ENCODE measurements at places on chromosomes 4 and X. TPM values are rescaled to one million over a fixed set of nuclear protein-coding genes. Genes with fewer than 3 reads are reported as not detected.

DNA sequence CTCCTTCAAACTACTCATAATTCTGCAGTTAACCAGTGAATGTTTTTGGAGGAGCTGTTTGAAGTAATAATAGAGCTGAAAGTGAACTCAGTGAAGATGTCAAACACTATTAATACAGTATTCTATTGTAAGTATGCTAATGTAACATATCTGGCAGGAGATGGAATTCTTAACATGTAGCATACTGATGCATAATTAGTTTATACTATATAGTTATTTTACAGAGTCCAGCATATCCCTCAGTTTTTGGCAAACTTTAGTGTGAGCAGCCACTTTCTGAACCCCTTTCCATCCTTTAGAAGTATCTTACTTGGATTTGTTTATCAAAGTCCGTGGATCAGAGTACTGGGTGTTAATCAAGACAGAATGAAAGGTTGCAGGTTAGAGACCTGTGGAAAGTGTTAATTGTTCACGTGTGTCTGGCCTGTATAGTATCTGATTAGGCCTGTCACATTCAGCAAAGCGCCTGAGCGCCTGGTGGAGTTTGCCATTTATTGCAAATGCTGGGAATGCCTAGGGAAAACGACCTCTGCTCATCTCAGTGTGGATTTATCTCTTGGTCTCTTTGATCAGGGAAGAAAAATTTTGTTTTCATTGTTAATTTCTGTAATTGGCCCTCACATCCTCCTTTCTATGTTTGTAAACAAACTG, 251.7 kb upstream of the MAD2L1 start:
- no peaks in the 10 kb centered on the region for H3K4me1 ChIP-seq
- H3K27ac ChIP-seq: no peak overlapping the region
- DNase-seq: no peak
- H3K4me3 ChIP-seq: no peak overlapping the region

- no peaks in the 10 kb centered on the region for H3K27me3 ChIP-seq
- peaks cover 5% of the 10 kb centered on the region for H3K4me1 ChIP-seq
- peak within 1 kb of the TSS; percentile 54 for H3K27ac ChIP-seq
- no peaks in the 10 kb centered on the region for H3K36me3 ChIP-seq
- H3K4me3 ChIP-seq: peak within 1 kb of the TSS; percentile 55
These were observed at the start of gene PLXNA3 for GRCh38 chrX:154458116-154458953. Gene PLXNA3, plus strand, starts transcription at chrX:154458281. Its CDS starts 1,903 bp downstream, at chrX:154460184.

GRCh38 chr4:80307183-80307735, 28.3 kb upstream of the CFAP299 start:
- no peak overlapping the region for H3K4me3 ChIP-seq
- H3K36me3 ChIP-seq: no peaks in the 10 kb centered on the region
- no peak overlapping the region for H3K27ac ChIP-seq
- H3K27me3 ChIP-seq: no peaks in the 10 kb centered on the region
- no peak for DNase-seq

GRCh38 chr4:73434311-73434710, 1.7 kb upstream of the AFP start:
- no peak for DNase-seq
- no peaks in the 10 kb centered on the region for H3K4me1 ChIP-seq
- H3K27me3 ChIP-seq: no peaks in the 10 kb centered on the region
- H3K4me3 ChIP-seq: no peak overlapping the region
- H3K36me3 ChIP-seq: no peaks in the 10 kb centered on the region

DNA sequence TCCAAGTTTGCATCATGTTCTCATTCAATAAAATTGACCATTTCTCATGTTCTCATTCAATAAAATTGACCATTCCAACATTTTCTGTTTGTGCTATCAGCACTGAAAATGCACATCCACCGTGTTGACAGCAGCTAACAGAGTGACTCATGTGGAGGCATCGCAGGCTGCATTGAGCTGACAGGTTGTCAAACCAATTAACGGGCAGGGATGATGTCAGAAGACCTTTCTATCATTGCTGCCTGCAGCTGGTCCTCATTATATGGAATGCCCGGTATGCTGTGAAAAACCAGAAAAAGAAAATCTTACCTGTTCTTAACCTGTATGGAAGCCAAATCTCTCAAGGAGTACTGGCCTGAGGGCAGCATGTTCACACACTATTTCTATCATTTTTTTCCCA, 202.0 kb downstream of the SMIM20 start:
- H3K36me3 ChIP-seq: no peaks in the 10 kb centered on the region
- no peak overlapping the region for H3K27ac ChIP-seq
- H3K27me3 ChIP-seq: no peaks in the 10 kb centered on the region
- H3K4me1 ChIP-seq: no peaks in the 10 kb centered on the region
- no peak overlapping the region for H3K4me3 ChIP-seq
- DNase-seq: no peak

GRCh38 chrX:133953785-133954355, 31.5 kb downstream of the GPC3 start:
- H3K27ac ChIP-seq: no peak overlapping the region
- no peaks in the 10 kb centered on the region for H3K27me3 ChIP-seq
- no peaks in the 10 kb centered on the region for H3K36me3 ChIP-seq
- no peak overlapping the region for H3K4me3 ChIP-seq

DNA sequence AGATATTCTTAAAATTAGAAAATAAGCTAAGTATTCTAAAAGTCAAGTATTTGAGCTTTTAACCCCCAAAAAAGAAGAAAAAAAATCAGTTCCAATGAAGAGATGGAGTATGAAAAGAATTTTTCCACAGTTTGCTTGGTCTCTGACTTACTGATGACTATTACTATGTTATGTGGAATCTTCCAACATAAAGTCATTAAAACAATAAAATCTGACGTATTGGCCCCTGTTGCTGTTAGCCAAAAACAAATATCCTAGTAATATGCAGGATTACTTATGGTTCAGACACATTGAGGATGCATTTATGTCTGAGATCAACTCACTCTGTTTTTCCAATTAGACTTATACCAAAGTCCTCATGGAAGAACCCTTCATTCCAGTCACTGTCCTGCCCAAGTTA, 517.2 kb upstream of the ADGRL3 start:
- H3K4me1 ChIP-seq: no peaks in the 10 kb centered on the region
- H3K36me3 ChIP-seq: no peaks in the 10 kb centered on the region
- no peak overlapping the region for H3K27ac ChIP-seq
- H3K4me3 ChIP-seq: no peak overlapping the region
- no peaks in the 10 kb centered on the region for H3K27me3 ChIP-seq

- no peaks in the 10 kb centered on the region for H3K27me3 ChIP-seq
- no peaks in the 10 kb centered on the region for H3K4me1 ChIP-seq
- DNase-seq: no peak
- H3K36me3 ChIP-seq: no peaks in the 10 kb centered on the region
These were observed 436.0 kb downstream of the CENPC start for GRCh38 chr4:67109276-67109675.

DNA sequence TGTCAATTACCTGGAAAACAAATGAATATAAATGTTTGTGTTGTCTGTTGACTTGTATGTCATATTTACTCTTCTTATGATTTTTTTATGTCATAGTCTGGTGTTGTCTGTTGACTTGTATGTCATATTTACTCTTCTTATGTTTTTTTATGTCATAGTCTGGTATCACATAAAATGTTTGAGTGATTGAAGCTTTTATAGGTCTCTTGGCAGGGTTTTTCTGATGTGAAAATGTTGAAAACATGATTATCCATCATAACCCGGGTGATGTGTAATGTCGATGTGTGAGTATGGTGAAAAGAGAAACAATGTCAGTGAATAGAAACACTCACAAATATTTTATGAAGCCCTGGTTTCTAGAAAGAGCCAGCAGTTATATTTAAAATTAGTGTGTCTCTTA, 335.7 kb downstream of the BMPR1B start:
- no peaks in the 10 kb centered on the region for H3K36me3 ChIP-seq
- no peaks in the 10 kb centered on the region for H3K4me1 ChIP-seq
- no peak overlapping the region for H3K27ac ChIP-seq
- no peak for DNase-seq

DNA sequence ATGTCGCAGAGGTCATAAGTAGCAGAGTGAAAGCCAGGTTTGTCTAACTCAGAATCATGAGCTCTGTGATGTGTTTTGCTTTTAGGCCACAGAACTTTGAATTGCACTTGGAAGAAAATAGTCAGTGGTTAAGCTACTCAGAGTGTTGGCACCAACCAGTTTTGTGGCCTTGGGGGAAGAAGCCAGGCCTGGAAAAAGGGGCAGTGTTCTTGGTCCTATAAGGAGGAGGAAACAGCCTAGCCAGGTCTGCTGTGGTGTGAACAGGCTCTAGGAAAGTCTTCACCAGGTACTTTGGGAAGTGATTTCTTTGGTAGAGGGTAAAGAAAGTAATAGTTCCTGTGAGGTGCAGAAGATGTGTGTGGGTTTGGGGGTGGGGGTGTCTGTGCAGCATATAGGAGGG, 49.2 kb downstream of the FHIP1A start:
- H3K4me1 ChIP-seq: no peaks in the 10 kb centered on the region
- no peaks in the 10 kb centered on the region for H3K27me3 ChIP-seq
- H3K27ac ChIP-seq: no peak overlapping the region
- H3K4me3 ChIP-seq: no peak overlapping the region

DNA sequence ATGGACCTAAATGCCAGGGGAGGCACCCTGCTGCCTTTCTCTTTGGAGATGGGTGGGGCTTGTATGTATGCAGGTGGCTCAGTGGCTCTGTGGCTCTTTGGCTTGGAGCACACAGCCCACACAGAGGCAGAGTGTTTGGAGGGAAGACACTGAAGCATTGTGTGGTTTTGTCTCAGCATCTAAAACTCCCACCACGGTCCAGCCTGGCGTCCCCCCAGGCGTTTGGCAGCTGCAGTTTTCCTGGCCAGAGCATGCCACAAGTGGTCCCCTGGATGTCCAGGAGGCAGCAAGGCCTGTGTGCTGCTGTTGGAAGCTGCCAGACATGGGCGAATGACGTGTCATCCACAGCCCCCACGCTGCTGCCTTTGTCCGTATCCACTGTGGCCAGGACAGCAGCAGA, 32.2 kb upstream of the PSAPL1 start:
- no peaks in the 10 kb centered on the region for H3K27me3 ChIP-seq
- no peak for DNase-seq
- no peaks in the 10 kb centered on the region for H3K36me3 ChIP-seq

DNA sequence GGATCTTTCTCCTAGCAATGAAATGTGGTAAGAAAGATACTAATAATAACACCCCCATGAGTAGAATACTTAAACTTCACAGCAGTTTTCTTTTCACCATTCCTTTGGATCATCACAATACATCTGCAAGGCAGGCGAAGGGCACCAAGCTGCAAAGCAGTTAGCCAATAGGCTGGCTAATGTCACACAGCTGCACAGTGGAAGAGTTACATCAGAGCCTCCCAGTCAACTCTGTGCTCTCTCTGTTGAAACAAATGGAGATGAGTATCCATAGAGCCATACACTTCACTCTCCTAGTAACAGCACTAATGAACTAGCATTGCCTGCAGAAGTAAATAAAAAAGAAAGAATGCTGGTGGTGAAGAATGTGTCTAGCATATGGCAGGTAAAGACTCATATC, 139.0 kb downstream of the ATG4A start:
- H3K4me3 ChIP-seq: no peak overlapping the region
- no peaks in the 10 kb centered on the region for H3K4me1 ChIP-seq
- no peaks in the 10 kb centered on the region for H3K27me3 ChIP-seq
- no peak for DNase-seq
- H3K27ac ChIP-seq: no peak overlapping the region

GRCh38 chr4:185165605-185166063, 22.6 kb downstream of the SLC25A4 start:
- H3K27me3 ChIP-seq: no peaks in the 10 kb centered on the region
- H3K4me3 ChIP-seq: no peak overlapping the region
- H3K36me3 ChIP-seq: peaks cover 20% of the 10 kb centered on the region
- H3K27ac ChIP-seq: no peak overlapping the region

DNA sequence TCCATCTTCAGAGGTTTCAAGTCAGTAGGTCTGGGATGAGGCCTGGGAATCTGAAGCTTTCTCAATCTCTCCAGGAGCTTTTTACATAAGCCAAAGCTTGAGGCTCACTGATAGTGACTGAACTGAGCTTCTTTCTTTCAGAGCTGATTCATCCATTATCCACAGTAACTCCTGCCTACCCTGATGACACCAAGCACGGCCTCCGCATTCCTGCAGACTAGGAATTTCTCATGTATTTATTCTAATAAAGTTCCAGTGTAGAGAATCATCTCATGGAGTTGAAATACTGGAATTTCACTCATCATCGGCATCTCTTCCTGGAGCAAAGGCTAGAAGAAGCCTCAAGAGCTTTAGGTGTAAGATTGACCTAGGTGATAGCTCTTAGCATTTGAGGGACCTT, 12.1 kb upstream of the DCTD start:
- H3K36me3 ChIP-seq: no peaks in the 10 kb centered on the region
- H3K4me1 ChIP-seq: no peaks in the 10 kb centered on the region
- H3K4me3 ChIP-seq: no peak overlapping the region

GRCh38 chrX:134718105-134718965, 60.1 kb upstream of the PLAC1 start:
- no peak overlapping the region for H3K4me3 ChIP-seq
- H3K36me3 ChIP-seq: no peaks in the 10 kb centered on the region
- DNase-seq: no peak
- H3K27ac ChIP-seq: no peak overlapping the region
- H3K27me3 ChIP-seq: no peaks in the 10 kb centered on the region
- H3K4me1 ChIP-seq: no peaks in the 10 kb centered on the region

GRCh38 chr4:168856312-168856711, 153.7 kb downstream of the CBR4 start:
- H3K4me1 ChIP-seq: no peaks in the 10 kb centered on the region
- H3K27me3 ChIP-seq: no peaks in the 10 kb centered on the region
- no peaks in the 10 kb centered on the region for H3K36me3 ChIP-seq
- no peak overlapping the region for H3K4me3 ChIP-seq

DNA sequence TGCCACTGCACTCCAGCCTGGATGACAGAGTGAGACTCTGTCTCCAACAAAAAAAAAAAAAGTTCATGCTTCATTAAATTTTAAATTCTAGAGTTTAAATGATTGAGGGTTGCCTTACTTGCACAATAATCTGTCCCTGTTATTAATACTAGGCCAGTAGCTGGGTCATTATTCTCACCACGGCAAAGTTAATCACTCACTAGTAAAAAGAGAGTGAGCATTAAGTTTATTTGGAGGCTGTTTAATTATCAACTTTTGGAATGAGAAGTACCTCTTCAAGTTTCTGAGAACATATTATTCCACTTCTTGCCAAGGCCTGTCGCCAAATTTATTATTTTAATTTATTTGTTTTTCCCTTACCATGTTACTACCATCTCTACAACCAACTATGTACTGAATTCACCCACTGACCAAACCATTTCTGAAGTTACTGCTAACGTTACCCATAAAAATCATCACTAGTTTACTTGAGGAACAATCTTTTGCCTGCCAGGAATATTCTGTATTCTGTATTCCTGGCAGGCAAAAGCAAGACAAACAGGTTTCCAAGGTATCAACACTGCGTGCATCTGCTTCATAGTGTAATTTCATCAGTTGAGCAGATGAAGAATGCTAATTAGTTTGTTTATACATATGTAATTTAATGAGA, 26.5 kb downstream of the GUCY1A1 start:
- no peak overlapping the region for H3K4me3 ChIP-seq
- H3K27ac ChIP-seq: no peak overlapping the region
- DNase-seq: no peak
- no peaks in the 10 kb centered on the region for H3K4me1 ChIP-seq
- H3K36me3 ChIP-seq: no peaks in the 10 kb centered on the region
- no peaks in the 10 kb centered on the region for H3K27me3 ChIP-seq

The CD38 gene
- 11.7 TPM for total RNA-seq

The BMPR1B gene
- total RNA-seq: not detected

The PALLD gene
- total RNA-seq: 0.47 TPM

The P2RY4 gene
- total RNA-seq: 0.18 TPM

The CENPVL1 gene
- not detected for total RNA-seq

The GLUD2 gene
- total RNA-seq: 0.64 TPM

All from CD8-positive, alpha-beta memory T cell (primary cell).